ENCODE measurements at places on chromosomes 4 and X.

GRCh38 chrX:13754765-13755164 is 20.2 kb downstream of the OFD1 start:
- no peak for DNase-seq

DNA sequence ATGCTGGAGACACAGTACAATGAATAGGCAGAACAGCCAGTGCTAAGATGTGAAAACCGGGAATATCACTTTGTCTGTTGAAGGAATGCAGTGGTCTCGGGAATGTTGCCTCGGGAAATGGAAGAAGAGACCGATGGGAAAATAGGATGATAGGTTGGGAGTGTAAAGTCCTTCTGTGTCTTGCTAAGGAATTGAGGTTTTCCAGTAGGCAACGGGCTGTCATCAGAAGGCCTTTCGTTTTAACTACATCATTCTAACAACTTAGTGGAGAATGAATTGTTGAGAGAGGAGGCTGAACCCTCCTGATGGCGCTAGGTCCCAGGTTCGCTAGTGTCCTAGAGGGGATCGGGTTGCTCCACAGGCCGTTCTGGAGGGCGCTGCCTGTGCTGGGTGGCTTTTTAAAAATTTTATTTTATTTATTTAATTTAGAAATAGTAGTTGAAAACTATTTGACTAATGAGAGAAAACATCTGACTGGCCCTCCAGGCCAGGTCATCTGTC is 730 bp downstream of the VBP1 start:
- no peak for DNase-seq

DNA sequence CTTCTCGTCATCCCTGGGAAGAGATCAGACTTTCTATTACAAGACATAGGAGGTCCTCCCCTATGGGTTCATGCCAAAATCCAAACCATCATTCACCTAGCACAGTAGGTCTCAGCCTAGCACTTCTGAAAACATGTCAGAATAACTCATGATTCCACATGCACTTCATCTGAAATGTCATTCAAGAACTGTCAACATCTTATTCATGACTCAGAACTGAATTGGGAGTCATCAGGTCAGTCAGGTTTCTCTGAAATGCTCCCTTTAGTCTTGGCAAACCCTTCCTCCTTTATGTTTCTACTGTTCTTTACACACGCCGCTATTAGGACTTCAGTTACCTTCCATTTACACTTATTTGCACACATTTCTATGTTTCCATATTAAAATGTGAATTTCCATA is 67.2 kb downstream of the ANTXR2 start:
- no peak for DNase-seq

- no peak for DNase-seq
Observed at GRCh38 chr4:172721659-172722058, 447.0 kb upstream of the GALNT7 start.

DNA sequence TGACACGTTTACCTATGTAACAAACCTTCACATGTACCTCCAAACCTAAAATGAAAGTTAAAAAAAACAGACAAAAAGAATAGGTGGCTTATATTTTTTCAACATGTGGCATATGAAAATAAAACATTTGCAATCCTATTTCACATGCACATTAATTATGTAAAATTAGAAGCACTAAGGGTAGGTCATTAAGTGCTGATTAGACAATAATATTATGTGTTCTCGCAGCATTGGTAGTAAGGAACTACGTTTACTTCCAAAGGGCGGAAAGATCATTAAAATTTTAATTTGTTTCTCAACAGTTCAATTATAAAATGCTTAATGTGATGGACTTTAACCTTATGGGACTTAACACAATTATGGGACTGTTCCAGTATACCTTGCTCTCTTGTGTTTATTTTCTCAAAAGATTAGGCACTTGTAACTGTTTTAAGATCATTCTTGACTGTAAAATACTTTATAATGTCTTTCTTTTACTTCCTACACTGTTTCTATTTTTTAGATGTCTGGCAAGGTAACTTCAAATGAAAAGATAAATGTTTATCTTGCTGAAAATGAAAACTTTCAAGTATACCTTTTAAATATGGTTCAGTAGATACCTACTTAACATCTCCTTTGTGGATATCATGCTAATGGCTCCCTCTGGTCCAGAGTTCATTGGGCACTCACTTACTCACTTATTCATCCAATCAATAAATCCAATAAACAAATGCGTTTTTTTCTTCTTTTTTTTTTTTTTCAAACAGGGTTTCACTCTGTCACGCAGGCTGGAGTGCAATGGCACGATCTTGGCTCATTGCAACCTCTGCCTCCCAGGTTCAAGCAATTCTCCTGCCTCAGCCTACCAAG is 202.0 kb downstream of the ARAP2 start:
- DNase-seq: no peak

All from stimulated activated CD4-positive, alpha-beta T cell treated with anti-CD3 and anti-CD28 coated beads, Interleukin-2, amount 100 ng/mL, for 4 hours (primary cell).